ENCODE measurements at places on chromosomes 2 and 18.

DNA sequence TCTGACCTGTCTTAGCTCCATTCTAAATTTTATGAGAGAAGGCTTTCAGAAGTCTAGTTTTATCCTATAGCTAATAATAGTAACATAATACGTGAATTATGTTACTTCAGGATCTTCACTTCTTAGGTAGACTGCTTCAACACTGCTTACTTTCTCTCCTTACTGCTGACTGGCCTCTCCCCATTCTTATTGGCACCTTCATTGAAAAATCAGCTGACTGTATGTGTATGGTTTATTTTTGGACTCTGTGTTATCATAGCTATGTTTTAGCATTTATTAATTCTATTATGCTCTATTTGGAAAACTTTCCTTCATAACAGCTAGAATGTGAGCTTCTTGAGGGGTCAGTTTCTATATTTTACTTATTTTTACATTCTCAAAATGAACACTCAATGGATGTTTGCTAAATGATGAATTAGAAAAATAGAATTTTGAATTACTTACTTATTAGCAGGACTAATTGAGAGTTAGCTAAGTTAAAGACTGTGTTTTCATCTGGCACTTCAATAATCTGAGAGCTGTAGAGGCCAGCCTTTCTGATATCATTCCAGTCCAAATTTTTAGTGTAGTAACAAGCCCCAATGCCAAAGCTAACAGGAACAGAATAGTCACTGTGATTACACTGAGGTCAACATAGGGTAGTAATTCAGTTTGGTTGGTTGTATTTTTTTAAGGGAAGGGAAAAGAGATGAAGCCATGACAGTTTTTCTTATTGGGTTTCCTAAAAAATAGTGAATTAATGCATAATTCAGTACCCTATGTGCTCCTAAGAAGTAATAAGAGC, 92.3 kb downstream of the TTC27 start:
- no peak for DNase-seq

DNA sequence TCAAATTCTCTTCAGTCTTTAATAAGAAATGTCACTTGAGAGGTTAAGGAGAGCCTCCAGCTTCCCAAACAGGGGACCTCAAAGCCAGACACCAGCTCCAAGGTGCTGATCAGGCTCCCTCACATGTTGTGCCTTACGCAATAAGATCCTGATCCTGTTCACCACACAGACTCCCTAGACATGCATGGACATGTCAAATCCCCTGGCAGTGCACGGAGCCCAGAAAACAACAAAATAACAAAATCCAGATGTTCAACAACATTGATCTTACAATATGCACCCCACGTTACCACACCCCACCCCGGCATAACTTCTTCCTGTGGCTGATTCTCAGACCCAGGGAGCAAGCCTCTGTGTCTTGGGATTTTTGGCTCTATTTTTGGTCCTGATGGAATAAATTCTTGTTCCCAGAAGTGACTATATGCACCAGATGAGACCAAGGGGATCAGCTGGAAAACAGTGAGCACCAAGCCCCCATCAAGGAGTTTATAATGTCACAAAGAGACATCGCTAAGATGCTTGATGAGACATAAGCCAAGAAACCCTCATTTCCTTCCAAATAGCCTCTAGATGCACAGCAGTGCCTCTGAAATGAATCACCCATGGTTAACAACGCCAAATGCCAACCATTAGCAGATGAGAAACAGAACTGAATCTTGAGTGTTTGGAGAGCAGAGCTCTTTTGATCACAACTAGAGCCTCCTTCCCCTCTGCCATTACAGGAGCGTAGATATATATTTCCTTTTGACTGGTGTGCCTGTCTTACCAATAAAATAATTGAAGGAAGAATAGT, 198.2 kb downstream of the PRKCE start:
- DNase-seq: peak; percentile 53

DNA sequence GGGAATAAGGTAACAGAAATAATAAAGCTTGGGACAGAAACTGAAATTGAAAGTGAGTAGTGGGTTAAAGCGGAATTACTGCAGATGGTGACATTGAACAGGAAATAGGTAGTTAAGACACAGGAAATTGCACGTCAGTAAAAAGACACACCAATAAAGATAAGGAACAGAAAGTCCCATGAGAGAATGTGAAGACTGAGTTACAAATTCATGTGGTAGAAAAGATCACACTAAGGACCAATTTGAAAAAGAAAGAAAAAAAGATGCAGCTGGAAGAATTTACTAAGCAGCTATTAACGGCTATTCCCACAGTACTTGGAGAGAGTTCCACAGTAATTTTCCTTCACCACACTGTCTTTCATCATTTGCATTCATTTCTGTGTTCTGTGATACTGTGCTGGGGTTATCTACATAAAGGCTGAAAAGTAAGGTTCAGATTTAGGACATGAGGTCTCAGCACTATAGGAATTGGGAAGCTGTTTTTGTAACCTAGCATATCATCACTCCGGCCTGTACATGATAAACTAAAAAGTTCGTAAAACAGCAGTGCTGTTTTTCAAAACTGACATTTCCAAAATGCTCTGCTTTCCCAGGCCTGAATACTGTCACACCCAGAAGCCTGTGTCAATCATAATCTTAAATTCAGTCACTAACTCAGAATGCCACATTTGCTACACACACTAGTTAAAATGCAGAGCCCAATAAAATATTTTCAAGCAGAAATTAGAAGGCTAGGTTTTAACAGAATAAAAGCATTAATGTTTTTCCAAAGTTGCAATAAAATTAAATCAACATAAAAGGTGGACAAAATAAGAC, 42.9 kb downstream of the SRBD1 start:
- DNase-seq: no peak

GRCh38 chr18:48408727-48409590, at the start of gene ZBTB7C:
ZBTB7C (minus strand) TSS chr18:48409383.
- no peak for DNase-seq
